ENCODE measurements at places on chromosomes 5 and 9.

DNA sequence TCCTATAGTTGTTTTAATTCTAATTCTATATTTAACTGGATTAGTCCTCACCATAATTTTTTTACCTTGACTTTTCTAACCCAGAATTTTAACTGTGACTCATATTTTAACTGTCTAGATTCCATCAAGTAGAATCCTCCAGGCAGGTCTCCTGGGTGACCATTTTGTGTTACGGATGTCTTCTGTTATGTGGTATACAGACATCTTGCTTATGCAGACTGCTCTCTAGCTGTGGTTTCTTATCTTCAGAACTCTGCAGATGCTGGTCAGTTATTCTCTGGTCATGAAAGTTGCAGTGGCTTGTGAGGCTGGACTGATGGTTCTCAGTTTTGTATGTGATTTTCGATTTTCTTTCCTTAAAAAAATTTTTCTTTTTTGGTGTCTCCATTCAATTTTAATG is 139.4 kb downstream of the ATG10 start:
- no peak for DNase-seq

DNA sequence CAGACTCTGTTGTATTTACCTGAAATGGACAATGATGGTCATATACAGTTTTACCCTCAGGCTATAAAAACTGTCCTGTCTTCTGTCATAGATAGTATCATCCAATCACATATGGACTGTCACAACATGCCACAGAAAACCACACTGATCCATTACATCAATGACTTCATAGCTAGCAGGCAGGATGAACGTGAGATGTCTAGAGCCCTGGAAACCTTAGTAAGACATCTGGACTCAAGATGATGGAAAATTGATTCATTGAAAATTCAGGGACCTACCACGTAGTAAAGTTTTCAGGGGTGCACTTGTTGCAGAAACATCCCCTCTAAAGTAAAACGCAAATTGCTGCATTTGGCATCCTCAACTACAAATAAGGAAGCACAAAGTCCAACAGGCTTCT is 284.4 kb upstream of the RGMB start:
- DNase-seq = no peak

- DNase-seq = peak; percentile 89
These were observed 391.0 kb upstream of the IRX2 start for GRCh38 chr5:3142261-3143027.

DNA sequence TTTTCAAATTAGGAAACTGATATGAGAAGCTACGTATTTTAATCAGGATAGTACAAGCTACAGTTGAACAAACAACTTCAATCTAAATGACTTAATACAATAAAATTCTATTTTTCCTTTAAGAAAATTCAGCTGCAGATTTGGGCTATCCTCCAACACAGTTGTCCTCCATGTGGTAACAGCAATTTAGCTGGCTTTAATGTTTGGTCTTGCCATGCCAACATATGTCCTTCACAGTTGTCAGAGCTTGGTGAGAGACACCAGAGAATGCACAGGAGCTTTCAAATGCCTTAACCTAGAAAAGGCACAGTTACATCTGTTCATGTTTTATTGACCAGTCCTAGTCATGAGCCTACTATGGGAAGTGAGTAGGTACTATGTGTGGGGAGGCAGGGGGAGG is 10.8 kb downstream of the FAM174A start:
- no peak for DNase-seq

DNA sequence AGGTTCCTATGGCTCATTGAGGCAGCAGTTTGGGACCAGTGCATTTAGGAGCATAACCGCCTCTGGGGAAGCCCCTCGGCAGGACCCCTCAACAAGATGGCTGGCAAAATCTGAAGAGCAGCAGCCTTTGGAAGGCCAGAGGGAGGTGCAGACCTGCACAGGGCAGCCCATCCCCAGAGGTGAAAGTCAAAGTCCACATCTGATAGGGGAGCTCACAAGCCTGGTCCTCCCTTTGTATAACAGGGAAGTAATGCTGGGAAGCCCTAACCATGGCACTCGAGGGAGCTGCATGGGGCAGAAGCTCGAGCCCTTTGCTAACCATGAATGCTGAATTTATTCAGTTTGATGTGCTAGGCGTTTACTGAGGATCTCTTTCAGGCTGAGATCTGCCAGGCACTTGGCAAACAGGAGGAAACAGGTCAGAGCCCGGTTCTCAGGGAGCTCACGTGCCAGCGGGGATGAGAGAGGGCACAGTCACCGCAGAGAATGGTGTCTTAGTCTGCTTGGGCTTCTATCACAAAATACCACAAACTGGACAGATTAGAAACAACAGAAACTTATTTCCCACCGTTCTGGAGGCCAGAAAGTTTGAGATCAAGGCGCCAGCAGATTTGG is 114.1 kb downstream of the GABBR2 start:
- no peak for DNase-seq

- no peak for DNase-seq
These were observed 68.9 kb downstream of the LURAP1L start for GRCh38 chr9:12843735-12844134.

GRCh38 chr5:113067635-113068344 is 91.2 kb downstream of the DCP2 start:
- DNase-seq = no peak

GRCh38 chr9:113129884-113130283 is 20.9 kb upstream of the SLC31A2 start:
- DNase-seq = no peak

- DNase-seq = no peak
These were observed 9.1 kb upstream of the EXOC3 start for GRCh38 chr5:433836-434235.

DNA sequence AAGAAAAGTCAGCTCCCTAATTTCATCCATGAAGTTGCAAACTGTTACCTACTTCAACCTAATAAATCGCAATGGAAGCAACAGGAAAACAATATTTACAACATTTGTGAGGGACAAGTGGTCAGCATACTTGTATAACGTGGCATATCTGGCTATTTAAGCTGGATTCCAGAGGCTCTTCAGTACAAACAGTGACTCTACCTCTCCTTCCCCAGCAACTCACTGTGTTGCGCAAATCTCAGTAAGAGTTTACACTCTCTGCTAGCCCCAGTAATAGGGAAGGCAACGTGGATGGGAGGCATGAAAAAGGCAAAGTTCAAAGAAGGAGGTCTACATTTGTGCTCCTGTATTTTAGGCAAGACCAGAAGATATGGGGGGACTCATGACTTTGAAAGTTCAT is 18.9 kb upstream of the SEMA5A start:
- no peak for DNase-seq

GRCh38 chr5:54996466-54996865 is 11.1 kb upstream of the ESM1 start:
- DNase-seq = no peak

- DNase-seq = no peak
These were observed 10.3 kb upstream of the NEUROG1 start for GRCh38 chr5:135546101-135546500.

- no peak for DNase-seq
These were observed 384.0 kb downstream of the PLK2 start for GRCh38 chr5:58075907-58076306.

GRCh38 chr9:95316274-95316673 is 1.2 kb downstream of the FANCC start:
- peak; percentile 37 for DNase-seq

- DNase-seq = no peak
These were observed 84.0 kb upstream of the SMIM32 start for GRCh38 chr5:136276946-136277345.

Measured in NCI-H748 treated with DMSO at 0.1 percent for 48 hours (cell line).